Posterior cingulate gyrus (tissue), 11 donors: ENCODE measurements at places on chromosomes 4 and X.

DNA sequence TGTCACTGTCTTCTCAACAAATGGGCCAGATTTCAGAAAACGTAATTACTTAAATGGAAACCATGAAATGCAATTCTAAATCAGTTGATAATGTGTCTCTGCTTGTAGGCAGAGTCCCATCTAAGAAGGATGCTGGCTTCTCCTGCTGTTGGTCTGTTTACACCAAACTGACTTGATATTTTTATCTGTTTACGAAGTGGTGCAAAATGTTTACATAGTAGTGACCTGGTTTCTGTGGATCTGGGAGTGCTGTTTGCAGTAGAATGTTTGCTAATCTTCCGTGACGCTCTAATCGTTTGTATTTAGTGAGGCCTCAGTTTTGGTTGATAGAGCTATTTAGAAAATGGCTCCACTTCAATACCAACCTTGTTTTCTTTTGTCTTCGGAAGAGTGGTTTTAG lies 213.5 kb downstream of the VEGFC start:
- no peak for DNase-seq

- DNase-seq, result no peak
Measured at GRCh38 chrX:119638725-119639471, 32.7 kb upstream of the NKRF start.

GRCh38 chr4:169052594-169052945 lies 42.5 kb upstream of the CBR4 start:
- DNase-seq, result no peak

GRCh38 chr4:158250321-158250720 lies 40.0 kb downstream of the TMEM144 start:
- DNase-seq, result no peak

- peak; percentile 39 for DNase-seq
Measured at GRCh38 chrX:81195712-81196111, 6.0 kb downstream of the HMGN5 start.

- DNase-seq, result peak; percentile 16
Measured at GRCh38 chrX:112784692-112785091, 55.9 kb downstream of the AMOT start.

DNA sequence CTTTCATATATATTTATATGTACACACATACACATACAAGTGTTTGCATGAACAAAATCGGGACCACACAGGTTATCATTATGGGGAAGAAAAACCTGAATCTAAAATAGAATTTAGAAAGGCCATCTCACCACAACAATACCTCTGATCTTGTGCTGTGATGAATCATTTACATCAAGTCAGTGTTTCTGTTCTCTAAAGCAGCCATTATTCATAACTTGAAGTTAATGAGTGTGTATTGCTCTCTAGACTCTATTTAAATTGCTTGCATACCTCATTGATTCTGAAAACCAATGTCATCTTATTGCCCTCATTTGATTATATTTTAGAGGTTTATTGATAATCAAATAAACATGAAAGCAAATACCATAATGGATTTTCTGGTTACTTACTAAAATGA lies 71.6 kb downstream of the FAM114A1 start:
- no peak for DNase-seq

DNA sequence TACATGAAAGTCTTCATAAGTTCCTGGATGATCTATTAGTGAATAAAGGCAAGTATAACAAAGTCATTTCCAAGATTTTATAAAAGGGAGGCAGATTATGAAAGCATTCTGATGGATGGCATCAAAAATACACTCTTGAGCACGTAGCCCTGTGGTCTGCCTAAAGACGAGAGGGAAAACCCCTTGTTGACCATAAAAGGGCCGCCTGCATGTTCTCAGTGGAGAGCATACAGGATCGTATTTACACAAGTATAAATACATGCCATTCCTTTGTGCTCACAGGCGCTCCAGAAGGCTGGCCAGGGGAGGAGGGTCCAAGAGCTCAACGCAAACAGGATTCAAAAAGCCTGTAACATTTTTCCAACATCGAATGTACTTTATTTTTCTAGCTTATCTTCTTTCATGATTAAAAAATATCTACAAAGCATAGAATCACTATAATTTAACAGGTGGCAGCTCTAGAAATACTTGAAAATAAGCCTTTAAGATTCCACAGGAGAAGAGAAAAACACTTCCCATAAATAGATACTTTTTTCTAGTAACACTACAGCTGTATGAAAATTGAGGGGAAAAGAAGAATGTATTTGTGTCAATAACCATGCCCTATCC lies 29.6 kb downstream of the PDGFC start:
- DNase-seq, result no peak

DNA sequence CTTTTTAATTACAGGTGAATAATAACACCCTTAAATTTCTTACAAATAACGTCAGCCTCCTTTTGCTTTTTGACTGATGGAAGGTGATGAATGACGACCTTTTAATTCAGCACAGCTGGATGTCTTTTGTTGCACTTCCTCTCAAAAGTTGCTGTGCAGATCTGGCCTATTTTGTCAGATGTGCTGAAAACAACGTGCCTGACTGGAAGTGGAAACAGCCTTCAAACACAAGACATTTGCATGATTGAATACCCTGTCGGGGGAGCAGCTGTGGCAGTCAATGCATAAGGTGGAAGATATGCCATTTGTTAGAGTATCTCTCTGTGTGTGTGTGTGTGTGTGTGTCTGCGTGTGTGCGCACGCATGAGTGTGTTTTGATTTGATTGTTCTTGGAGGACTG lies 579.7 kb downstream of the SPRY1 start:
- no peak for DNase-seq

DNA sequence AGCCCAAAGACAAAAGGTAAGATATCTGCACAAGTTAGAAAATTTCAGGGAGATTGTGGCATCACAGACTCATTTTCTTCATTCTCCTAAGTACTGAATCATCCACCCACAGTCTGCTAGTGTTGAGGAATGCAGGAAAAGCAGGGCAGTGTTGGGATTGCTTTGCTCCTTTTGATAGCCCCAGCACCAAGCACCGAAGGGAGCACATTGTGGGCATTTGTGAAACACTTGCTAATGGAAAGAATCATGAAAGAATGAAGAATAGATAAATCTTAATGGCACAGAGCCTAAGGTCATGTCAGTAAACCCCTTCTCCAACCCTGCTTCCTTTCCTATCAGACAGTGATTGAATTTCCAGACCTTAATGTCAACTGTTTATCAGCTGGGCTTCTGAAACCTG lies 103.1 kb upstream of the GPRIN3 start:
- no peak for DNase-seq

DNA sequence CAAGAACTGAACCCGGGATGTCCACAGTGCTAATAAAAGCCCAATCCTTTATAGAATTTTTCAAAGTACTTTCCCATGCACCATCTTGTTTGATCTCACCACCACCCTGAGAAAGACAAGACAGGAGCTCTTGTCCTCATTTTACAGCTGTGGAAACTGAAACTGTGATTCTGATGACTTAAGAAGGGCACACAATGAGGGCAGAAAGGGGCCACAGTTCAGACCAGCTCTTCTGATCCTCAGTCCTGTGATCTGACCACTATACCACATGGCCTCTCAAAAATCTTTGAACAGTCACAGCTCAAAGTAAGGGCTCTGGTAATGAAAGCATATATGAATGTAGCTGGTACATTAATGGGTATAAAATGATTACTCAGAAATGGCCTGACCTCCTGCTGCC lies 127.3 kb upstream of the CPEB2 start:
- DNase-seq, result no peak

DNA sequence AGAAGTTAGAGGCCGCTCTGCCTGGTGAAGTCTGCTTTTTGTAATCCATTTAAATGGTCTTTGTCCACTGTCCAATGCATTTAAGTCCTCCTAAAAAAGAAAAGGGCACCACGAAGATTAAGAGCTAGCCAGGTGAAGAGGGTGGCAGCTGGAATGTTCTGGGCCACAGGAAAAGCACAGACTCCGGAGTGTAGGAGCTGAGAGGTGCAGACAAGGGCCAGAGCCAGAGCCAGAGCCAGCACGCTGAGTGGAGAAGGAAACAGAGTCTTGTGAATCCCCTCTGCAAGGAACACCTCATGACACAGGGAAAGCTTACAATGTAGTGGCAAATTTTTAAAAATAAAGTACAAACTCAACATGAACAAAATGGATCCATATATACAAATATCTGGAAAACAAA lies 83.6 kb downstream of the TSPAN5 start:
- DNase-seq, result no peak

GRCh38 chr4:106063009-106063408 lies 167.7 kb downstream of the NPNT start:
- no peak for DNase-seq

GRCh38 chr4:10831727-10832408 lies 147.3 kb upstream of the CLNK start:
- no peak for DNase-seq

- DNase-seq, result peak; percentile 89
Measured at GRCh38 chr4:183876268-183876934, 28.7 kb upstream of the STOX2 start.
